ENCODE measurements at places on chromosomes 3 and 15.
A peak's percentile ranks its signal among the peaks of the same experiment; 100 is the strongest.

DNA sequence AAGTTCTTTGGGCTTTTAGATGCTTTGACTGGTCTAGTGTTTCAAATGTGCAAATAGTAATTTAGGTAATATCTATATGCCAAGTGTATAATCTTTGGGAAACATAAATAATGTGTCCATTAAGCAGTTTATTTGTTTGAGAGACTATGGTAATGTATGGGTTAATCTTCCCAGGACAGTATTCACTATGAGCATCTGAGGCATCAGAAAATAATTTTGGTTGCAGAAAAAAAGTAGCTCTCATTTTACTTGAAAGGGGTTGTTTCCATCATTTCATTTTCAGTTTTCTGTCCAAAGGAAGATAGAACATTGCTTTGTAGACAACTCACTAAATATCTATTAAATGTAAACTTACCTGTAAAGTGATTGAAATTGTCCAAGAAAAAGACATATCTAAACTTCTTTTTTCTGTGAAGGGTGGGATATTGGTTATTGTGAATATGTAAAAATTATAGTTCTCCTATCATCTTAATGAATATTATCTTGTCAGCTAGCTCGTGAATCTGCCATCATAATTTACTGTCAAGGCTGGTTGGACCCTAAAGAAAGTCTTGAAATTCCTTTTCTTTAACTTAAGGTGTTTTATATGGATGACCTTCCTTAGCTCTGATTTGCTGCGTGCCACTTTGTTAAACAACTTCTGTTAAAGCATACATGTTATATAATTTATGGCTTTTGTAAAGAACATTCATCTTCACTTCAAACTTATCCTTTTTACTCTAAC lies 108.8 kb downstream of the EPHA3 start:
- no peak for DNase-seq

- DNase-seq, result peak; percentile 95
Observed at GRCh38 chr15:67024314-67024997, 40.9 kb upstream of the SMAD3 start.

DNA sequence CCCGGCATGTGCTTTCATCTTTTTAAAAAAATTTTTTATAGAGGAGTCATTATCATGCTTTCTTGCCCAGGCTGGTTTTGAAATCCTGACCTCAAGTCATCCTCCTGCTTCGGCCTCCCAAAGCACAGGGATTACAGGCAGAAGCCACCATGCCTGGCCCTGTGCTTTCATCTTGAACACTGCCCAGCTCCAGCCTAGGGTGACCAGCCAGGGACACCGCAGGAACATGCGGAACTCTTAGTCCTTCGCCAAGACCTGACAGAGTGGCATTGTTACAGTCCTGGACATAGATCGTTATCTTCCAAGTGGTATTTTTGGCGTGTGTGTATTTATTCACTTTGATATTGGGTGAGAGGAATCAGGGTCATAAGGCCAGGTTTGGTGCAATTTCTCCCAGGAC lies 7.9 kb upstream of the FURIN start:
- DNase-seq, result no peak

DNA sequence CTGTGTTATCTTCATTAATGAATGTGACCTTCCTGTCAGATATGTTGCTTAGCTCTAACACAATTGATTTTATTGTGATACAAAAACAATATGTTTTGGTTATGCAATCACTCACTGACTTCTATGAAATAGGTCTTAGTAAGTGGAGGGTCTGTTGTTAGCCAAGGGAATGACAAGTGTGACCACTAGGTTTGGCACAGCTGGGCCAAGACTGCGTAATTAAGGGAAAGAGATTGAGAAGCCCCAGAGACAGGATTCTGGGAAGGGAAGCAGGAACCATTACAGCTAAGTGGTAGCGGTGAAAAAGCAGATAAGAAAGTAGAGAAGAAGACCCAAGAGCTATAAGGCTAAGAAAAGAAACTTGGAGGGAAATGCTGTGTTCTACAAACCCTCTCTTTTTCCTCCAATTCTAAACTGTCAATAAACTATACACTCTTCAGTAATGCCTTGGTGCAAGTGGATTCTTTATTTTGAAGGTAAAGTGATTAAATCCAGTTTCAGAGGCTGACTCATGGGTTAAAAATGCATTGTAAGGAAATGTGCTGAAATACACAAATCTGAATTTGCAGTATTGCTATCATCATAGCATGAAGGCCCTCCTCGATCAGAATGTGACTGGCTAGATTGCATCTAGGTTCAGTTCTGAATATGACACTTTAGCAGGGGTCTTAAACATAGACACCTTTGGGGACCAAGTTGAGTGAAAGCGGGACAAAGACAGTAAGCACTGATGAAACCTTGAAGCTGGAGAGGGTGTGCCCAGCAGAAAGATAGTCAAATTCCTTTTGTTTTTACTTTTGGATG lies 26.1 kb downstream of the KCNMB2 start:
- no peak for DNase-seq

- DNase-seq, result no peak
Observed at GRCh38 chr15:79101866-79102581, 11.4 kb upstream of the RASGRF1 start.

- DNase-seq, result no peak
Observed at GRCh38 chr3:120410116-120410515, 40.7 kb downstream of the FSTL1 start.

- DNase-seq, result peak; percentile 11
Observed at GRCh38 chr3:68878322-68878721, 54.0 kb downstream of the TAFA4 start.

DNA sequence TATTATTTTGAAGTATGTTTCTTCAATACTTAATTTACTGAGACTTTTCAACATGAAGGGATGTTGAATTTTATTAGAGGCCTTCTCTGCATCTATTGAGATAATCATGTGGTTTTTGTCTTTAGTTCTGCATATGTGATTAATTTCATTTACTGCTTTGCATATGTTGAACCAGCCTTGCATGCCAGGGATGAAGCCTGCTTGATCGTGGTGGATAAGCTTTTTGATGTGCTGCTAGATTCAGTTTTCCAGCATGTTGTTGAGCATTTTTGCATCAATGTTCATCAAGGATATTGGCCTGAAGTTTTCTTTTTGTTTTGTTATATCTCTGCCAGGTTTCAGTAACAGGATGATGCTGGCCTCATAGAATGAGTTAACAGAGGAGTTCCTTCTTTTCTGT lies 134.4 kb downstream of the RSRC1 start:
- DNase-seq, result no peak

GRCh38 chr3:181292984-181293383 lies 303.4 kb upstream of the DNAJC19 start:
- no peak for DNase-seq

- peak; percentile 4 for DNase-seq
Observed at GRCh38 chr3:121330634-121331033, 215.2 kb downstream of the POLQ start.

GRCh38 chr15:51087513-51087912 lies 7.2 kb downstream of the TNFAIP8L3 start:
- DNase-seq, result no peak

- no peak for DNase-seq
Observed at GRCh38 chr3:176349706-176350105, 847.6 kb downstream of the TBL1XR1 start.

- no peak for DNase-seq
Observed at GRCh38 chr3:86733257-86733656, 257.7 kb downstream of the VGLL3 start.

DNA sequence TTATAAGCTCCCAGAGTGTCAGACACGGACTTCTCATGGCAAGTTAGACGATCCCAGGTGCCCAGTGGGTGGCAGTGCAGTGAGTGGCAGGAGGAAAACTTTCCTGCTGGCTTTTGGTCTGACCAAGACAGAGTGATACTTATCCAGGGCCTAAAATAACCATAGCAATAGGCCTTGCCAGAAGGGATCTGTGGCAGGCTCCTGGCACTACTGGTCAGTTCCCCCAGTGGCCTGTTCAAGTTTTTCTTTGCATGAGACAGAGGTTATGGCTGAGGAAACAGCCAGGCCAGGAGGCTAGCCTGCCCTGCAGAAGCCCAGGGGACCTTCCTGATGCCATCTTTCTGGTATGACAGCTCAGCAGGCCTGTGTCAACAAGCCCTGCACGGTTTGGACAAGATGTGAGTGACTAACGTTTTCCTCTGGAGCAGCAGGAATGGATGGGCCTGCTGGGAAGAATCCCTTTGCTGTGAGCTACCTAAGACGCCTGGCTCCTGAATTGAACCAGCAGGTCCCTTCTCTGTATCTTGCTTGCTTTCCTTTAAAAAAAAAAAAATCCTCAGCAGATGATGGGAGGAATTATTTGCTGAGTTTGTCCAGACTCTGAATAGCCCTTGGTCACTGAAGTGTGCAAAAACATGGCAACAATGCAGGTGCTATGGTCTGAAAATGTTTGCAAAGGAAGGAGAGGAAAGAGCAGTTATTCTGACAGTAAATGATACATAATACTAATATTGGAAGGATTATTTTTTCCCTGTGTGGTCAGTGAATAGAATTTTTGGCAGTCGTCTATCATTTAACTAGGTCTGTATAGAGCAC lies 18.0 kb downstream of the SCG5 start:
- DNase-seq, result peak; percentile 89

- no peak for DNase-seq
Observed at GRCh38 chr3:151351648-151352047, 22.3 kb upstream of the P2RY13 start.

Data from HFFc6 (cell line).